ENCODE measurements at places on chromosomes 3 and 15. TPM values are rescaled to one million over a fixed set of nuclear protein-coding genes. Genes with fewer than 3 reads are reported as not detected.

DNA sequence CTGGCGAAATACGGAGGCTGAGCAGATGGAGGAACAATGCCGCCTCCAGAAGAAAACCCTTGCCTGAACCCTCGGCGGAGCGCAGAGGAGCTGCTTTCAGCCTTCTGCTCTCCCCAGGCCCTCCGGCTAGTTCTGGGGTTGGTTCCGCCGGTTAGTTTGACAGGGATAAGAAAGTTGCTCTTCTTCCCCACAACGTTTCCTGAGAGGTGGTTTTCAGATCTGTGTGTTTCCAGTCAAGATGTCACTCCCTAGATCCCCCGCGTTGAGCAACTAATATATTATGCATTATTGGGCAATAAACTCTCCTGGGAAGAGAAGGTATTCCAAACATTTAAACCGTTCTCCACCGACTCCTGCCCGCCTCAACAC, 551 bp downstream of the NLGN1 start:
- DNase-seq = peak; percentile 33

GRCh38 chr3:49519916-49520385, 34.3 kb upstream of the BSN start:
- DNase-seq = no peak

DNA sequence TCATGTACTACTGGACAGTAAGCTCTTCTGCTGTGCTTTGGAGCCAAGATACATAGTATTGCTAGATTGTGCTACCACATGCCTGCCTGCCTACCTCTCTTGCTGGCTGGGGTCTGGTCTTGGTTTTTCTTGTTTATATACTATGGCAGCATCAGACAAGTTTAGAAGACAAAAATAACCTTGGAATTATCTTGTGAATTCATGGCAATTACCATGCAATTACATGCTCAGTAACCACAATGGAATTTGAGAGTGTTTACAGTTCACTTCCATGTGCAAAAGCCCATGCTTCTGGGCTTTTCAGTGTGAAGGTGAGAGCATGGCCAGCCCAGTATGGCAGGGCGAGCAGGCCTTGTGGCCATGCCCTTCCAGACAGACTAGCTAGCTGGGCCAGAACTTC, 48.0 kb upstream of the C15orf61 start:
- peak; percentile 19 for DNase-seq

- no peak for DNase-seq
Measured at GRCh38 chr3:124360563-124360962, 368.6 kb upstream of the ROPN1 start.

- no peak for DNase-seq
Measured at GRCh38 chr3:40254891-40255290, 54.6 kb upstream of the EIF1B start.

- no peak for DNase-seq
Measured at GRCh38 chr3:123324880-123325765, 123.4 kb downstream of the SEC22A start.

- peak; percentile 85 for DNase-seq
Measured at GRCh38 chr15:58924327-58924726, 9.2 kb downstream of the SLTM start.

DNA sequence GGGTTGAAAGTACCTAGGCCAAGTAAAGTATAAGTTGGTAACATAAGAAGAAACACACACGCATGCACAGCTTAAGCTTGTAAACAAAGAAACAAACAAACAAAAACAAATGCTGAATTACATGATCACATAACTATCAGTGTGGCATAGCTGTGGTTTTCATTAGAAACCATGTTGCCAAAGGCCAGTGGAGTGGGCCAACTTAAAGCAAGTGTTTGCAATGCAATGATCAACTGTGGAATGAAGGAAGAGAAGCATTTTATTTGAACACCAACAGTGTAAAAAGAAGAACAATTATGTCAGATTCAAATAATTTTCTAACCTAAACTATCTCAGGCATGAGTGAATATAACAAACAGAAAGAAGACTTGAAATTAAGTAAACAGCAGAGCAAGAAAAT, 199.4 kb upstream of the STRIT1 start:
- DNase-seq = no peak

GRCh38 chr3:2106438-2106837, 7.8 kb downstream of the CNTN4 start:
- no peak for DNase-seq

- peak; percentile 86 for DNase-seq
Measured at GRCh38 chr3:14266361-14266760, 87.7 kb downstream of the LSM3 start.

GRCh38 chr3:16686679-16687078, 81.5 kb upstream of the DAZL start:
- no peak for DNase-seq

GRCh38 chr15:69636169-69636915, 183.7 kb downstream of the RPLP1 start:
- DNase-seq = no peak

GRCh38 chr3:119238363-119238762, 2.3 kb downstream of the B4GALT4 start:
- DNase-seq = peak; percentile 16

DNA sequence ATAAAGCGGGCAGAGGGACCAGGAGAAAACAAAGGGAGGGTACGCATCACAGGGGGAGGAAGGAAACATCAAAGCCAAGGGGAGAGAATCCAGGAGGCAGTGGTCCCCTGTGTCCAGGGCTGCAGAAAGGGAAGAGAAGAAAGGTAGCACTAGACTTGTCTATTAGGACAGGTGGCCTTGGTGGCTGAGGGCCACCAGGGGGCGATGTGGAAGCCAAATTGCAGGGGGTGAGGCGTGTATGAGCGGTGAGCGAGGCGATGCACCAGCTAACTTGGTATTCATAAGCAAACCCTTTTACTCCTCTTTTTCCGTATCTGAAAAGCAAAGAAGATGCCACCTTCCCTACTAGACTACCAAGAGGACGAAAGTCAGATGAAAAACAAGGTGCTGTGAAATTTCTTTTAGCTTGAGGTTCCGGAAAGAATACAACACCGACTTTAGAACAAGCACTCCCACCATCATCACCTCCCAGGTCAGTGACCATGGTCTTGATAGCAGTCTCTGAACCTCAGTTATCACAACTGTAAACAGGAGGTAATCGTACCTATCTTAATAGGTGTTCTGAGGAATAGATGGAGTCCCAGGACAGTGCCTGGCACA, 654.4 kb upstream of the ADAMTS9 start:
- DNase-seq = peak; percentile 48

GRCh38 chr3:183430325-183430957, 2.0 kb upstream of the MCF2L2 start:
- no peak for DNase-seq

DNA sequence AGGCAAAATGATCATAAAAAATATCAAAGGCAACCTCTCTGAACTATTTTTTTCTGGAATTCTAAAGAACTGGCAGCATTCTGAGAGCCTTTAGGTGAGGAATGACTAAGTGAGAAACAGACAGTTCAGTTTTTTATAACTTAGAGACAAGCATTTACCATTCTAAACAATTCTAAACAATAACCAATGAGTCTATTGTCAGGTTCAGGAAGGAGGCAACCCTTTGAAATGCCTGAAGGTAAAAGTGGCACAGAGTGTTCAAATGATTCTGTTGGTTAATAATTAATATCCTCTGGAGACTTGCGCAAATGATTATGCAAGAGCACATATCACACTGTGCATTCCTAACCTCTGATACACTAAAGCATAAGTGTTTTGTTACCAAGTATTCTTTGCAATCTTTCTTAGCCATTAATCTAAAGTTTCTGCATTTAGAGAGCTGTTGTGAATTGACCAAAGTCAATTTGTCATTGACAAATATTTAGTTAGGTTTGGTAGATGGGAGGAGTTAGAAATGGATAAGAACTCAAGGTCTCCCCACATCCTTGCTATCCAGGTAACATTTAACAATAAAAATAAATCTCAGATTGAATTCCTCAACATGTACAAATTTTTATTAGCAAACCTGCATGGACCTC, 9.2 kb upstream of the TGFBR2 start:
- peak; percentile 89 for DNase-seq

- DNase-seq = no peak
Measured at GRCh38 chr3:126957776-126958637, 24.9 kb upstream of the PLXNA1 start.

DNA sequence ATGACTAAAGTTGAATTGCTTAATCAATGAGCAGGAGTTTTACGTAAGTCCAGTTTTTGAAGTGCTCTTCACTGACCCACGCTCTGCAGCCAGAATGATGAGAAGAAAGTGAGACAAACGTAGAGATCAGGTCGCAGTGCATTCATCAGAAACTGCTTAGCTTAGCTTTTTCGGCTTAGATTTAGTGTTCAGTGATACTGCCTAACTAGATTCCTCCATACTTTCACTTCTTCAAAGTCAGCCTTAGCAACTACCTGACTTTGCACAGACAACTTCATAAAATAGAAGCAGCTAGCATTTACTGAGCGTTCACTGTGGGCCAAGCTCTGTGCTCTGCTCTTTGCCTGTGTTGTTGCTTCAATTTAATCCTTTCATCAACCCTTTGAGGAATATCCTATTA, 116.1 kb downstream of the KCNH8 start:
- no peak for DNase-seq

GRCh38 chr3:196219970-196220311, 3.6 kb downstream of the SLC51A start:
- DNase-seq = no peak

DNA sequence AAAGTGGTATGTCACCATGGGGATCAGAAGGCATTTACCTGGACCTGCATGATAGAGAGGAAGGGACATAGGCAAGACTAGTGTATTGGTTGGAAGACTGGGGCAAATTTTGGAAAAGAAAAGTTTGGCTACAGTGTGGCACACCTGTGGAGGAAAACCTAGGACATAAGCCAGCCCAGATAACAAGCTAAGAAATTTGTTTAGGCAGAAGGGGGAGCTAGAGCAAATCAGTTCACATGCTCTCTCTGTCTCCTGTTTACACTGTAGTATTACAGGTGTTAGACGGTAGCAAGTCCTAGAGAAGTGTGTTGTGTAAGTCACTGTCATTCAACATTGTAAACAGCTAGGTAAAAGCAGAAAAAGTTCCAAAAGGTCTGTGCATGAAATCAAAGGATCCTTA, 11.9 kb upstream of the ALDH1A2 start:
- no peak for DNase-seq

DNA sequence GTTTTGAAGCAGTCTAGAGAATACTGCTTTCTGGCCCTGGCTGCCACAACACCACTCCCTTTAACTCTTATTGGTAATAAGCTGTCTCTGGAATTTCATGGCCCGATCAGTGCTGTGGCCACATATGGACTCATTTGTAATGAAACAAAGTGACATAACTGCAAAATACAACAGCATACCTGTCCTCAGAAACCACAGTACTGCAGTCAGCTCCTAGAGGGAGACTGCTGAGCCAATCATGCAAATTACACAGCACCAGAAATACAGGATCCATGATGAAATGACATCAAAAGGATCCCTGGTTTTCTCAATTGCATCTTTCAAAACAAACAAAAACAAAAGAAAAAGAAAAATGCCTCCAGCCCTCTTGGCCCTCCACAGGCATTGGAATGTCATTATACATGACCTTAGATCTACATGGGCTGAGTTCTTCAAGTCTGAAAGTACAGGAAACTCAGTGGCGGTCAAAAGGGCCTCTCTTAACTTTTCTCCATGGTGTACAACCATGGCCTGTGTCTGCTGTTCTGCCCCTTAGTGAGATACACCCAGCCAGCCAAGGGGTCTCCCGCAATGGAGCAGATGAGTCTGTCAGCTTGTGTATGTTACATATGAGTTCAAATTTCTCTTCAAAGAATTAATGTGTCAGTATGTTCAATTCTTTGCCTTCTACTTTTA, 24.9 kb upstream of the KBTBD12 start:
- peak; percentile 57 for DNase-seq

GRCh38 chr3:37124435-37124834, 49.9 kb downstream of the LRRFIP2 start:
- peak; percentile 68 for DNase-seq

DNA sequence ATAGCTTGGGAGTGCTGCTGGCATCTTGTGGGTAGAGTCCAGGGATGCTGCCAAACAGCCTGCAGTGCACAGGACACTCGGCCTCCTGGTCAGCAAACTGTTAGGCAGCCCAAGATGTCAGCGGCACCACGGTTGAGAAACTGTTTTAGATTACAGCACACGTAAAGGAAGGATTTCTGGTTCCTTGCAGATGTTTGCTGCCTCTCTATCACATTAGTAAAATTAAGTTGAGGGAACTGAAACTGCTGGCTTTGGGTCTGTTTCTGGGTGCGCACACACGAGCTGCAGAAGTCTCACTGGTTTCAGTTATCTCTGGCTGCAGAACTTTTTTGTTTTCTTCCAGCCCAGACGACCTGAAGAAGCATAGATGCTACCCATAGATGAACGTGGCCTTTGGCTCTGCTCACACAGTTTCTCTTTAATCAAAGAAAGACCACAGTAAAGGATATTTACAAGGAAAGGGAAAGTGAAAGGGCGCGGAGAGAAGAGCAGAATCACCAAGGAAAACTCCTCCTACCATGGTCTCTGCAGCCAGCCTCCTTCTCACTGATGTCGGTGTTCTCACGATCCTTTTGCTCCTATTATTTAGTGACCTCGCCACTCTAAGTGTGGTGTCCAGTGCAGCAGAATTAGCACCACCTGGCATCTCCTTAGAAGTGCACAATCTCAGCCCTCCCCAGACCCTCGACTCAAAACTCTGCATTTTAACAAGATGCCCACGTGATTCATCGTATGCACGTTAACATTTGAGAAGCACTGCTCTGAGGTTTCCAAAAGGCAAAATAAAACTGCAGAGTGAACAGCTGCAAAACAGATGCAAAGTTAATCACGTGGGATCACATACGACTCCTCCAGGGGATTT, 50.6 kb upstream of the AKAP13 start:
- peak; percentile 96 for DNase-seq

DNA sequence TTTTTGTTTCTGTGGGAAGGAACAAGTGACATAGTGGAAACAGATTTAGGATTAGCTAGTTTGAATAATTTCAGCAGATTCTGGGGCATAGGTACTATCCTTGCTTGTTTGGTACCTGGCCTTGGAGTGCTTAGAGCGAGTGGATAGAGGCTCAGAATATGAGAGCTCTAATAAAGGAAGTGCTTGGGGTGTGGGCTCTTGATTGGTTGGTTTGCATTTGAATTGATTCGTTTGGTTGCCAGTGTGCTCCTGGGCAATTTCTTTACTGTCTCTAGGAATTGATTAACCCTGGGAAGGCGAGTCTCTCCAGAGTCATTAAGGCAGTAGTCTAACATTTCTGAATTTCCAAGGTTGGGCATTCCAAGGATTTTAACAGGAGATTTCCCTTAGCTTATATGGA, 98.0 kb downstream of the DTWD1 start:
- DNase-seq = no peak

SLC12A1 gene
- total RNA-seq = not detected

TTC21A gene
- total RNA-seq = 3.9 TPM

APBA2 gene
- total RNA-seq = 10.0 TPM

GABRB3 gene
- total RNA-seq = 2.2 TPM

WNT7A gene
- not detected for total RNA-seq

SLC35G2 gene
- total RNA-seq = 17.3 TPM

TERC gene
- total RNA-seq = 175 TPM

MFSD1 gene
- 95.7 TPM for total RNA-seq

ZBTB20 gene
- 22.9 TPM for total RNA-seq

EIF4A2 gene
- 691 TPM for total RNA-seq

ZBED2 gene
- not detected for total RNA-seq
